SK-N-SH (cell line): ENCODE measurements at places on chromosomes 4 and X. TPM values are rescaled to one million over a fixed set of nuclear protein-coding genes. Genes with fewer than 3 reads are reported as not detected.

- no peak overlapping the region for H3K27ac ChIP-seq
- peaks cover 24% of the 10 kb centered on the region for H3K27me3 ChIP-seq
- H3K4me1 ChIP-seq, result no peaks in the 10 kb centered on the region
- peak; percentile 69 for DNase-seq
- H3K4me3 ChIP-seq, result no peak overlapping the region
Observed at GRCh38 chrX:153900831-153901752, 3.4 kb upstream of the AVPR2 start.

DNA sequence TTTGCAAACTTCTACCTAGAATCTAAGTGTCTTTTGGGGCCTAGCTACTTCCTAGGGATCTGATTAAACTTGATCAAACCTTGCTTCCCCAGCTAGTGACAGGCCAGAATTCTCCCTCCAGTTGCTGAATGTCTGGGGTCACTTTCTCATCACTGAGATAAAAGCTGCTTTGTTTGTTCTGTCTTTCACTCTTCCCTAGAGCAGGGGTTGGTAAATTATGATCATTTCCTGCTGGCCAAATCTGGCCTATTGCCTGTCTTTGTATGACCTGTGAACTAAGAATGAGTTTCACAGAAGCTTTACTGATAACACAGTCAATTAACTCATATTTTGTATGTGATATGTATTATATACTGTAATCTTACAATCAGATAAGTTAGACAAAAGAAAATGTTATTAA, 157.8 kb upstream of the AADAT start:
- H3K4me3 ChIP-seq, result no peak overlapping the region
- no peak overlapping the region for H3K27ac ChIP-seq
- H3K27me3 ChIP-seq, result no peaks in the 10 kb centered on the region
- no peak for DNase-seq

DNA sequence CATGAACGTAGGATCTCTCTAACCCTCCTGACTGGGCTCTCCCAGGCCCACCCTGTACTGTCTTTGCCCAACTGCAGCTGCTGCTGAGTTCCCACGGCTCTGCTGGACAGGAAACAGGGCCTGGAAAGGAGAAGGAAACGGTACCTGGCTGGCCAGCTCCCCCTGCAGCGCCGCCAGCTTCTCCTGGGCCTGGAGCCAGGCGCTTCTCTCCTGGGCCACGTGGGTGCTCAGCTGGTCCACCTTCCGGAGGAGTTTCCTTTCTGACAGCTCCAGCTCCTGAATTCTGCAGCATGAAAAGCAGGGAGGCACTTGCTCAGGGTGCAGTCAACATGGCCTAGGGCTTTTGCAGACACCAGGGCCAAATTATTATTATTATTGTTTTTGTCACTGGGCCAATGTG, 6.5 kb downstream of the C4orf50 start:
- no peaks in the 10 kb centered on the region for H3K36me3 ChIP-seq
- peak; percentile 73 for DNase-seq
- H3K4me1 ChIP-seq, result no peaks in the 10 kb centered on the region
- H3K4me3 ChIP-seq, result no peak overlapping the region
- no peak overlapping the region for H3K27ac ChIP-seq

DNA sequence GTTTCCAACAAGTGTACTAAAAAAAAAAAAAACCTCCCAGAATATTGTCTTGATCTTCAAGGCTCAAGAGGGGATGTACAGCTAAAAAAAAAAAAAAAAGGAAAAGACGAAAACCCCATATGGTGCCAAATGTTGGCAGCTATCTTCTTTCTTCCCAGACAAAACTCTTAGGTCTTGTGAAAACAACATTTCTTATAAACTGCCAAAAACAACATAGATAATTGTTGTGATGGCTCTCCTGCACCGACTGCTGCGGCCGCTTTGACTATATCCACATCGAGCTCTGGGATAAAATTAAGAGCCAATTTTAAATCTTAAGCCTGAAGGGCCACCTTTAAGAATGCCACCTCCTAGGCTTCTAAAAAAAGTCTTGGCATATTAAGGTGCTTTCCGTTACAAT, 23.5 kb downstream of the PDGFC start:
- H3K36me3 ChIP-seq, result no peaks in the 10 kb centered on the region
- no peak overlapping the region for H3K4me3 ChIP-seq
- no peak for DNase-seq
- H3K27ac ChIP-seq, result peak overlapping the region; percentile 43; the same call in 1 of the 2 replicates
- H3K4me1 ChIP-seq, result no peaks in the 10 kb centered on the region; the same call in 1 of the 2 replicates

- H3K4me1 ChIP-seq, result no peaks in the 10 kb centered on the region
- H3K27me3 ChIP-seq, result no peaks in the 10 kb centered on the region
- H3K27ac ChIP-seq, result no peak overlapping the region
- no peak for DNase-seq
- no peaks in the 10 kb centered on the region for H3K36me3 ChIP-seq
- H3K4me3 ChIP-seq, result no peak overlapping the region
Observed at GRCh38 chrX:31555506-31555905, 483.7 kb upstream of the FTHL17 start.

DNA sequence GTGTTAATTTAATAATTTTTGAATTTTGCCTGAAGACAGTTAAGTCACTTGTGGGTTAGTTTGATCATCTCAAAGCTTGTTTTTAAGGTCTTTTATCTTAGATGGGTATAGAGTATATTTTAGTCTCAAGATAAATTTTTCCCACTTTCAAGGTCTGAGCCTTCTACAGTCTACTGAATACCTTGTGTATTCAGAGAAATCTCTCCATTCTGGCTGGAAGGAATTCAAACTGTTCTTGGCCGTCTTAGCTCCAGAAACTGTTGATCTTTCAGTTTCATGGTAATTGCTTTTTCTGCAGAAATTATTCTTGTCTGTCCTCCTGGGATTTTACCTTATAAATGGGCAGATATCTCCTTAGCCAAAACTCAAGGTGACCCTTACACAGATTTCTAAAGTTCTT, 97.9 kb downstream of the GC start:
- DNase-seq, result no peak

Gene DCHS2
- not detected in 2 replicates for polyA plus RNA-seq

Gene GAGE12F
- not detected in 2 replicates for polyA plus RNA-seq

Gene TEC
- polyA plus RNA-seq, result 0.85 and 1.3 TPM in 2 replicates

- peaks cover 21% of the 10 kb centered on the region; the same call in 1 of the 2 replicates for H3K36me3 ChIP-seq
- no peaks in the 10 kb centered on the region; the same call in 1 of the 2 replicates for H3K4me1 ChIP-seq
- no peak overlapping the region for H3K27ac ChIP-seq
Observed at GRCh38 chrX:48945517-48946348, 11.7 kb downstream of the OTUD5 start.

GRCh38 chr4:40702800-40703151, 47.0 kb upstream of the NSUN7 start:
- H3K4me3 ChIP-seq, result no peak overlapping the region
- no peak for DNase-seq
- H3K27me3 ChIP-seq, result no peaks in the 10 kb centered on the region

Gene IL9R
- polyA plus RNA-seq, result 0.03 and 0.06 TPM in 2 replicates

- DNase-seq, result no peak
- H3K27ac ChIP-seq, result no peak overlapping the region
- H3K4me3 ChIP-seq, result no peak overlapping the region
- H3K27me3 ChIP-seq, result no peaks in the 10 kb centered on the region
Observed at GRCh38 chr4:1777822-1778641, 15.1 kb upstream of the FGFR3 start.

- DNase-seq, result no peak
- no peaks in the 10 kb centered on the region for H3K36me3 ChIP-seq
- no peaks in the 10 kb centered on the region for H3K27me3 ChIP-seq
Observed at GRCh38 chrX:35664833-35665232, 133.3 kb upstream of the MAGEB16 start.

Gene ADAD1
- not detected in 2 replicates for polyA plus RNA-seq

- no peak overlapping the region for H3K4me3 ChIP-seq
- no peaks in the 10 kb centered on the region for H3K36me3 ChIP-seq
- peaks cover 5% of the 10 kb centered on the region; the same call in 1 of the 2 replicates for H3K27me3 ChIP-seq
- no peak for DNase-seq
Observed at GRCh38 chrX:120739300-120739699, 109.4 kb upstream of the C1GALT1C1 start.

- DNase-seq, result peak; percentile 37
- no peaks in the 10 kb centered on the region; the same call in none of the 2 replicates for H3K4me1 ChIP-seq
- H3K27me3 ChIP-seq, result no peaks in the 10 kb centered on the region
- no peaks in the 10 kb centered on the region for H3K36me3 ChIP-seq
- H3K4me3 ChIP-seq, result no peak overlapping the region
- no peak overlapping the region for H3K27ac ChIP-seq
Observed at GRCh38 chr4:175435381-175435783, 376.7 kb downstream of the GPM6A start.

Gene CT45A1
- polyA plus RNA-seq, result not detected in 2 replicates

Gene CTAG1A
- polyA plus RNA-seq, result not detected in 2 replicates

DNA sequence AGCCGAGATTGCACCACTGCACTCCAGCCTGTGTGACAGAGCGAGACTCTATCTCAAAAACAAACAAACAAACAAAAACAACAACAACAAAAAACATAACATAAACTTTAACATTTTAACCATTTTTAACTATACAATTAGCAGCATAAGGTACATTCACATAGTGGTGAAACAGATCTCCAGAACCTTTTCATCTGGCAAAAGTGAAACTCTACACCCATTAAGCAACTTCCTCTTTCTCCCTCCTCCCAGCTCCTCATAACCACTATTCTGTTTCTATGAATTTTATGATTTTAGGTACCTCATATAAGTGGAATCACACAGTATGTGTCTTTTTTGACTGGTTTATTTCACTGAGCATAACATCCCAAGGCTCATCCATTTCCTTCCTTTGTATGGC, 103.6 kb downstream of the FAM13A start:
- no peak for DNase-seq
- H3K4me1 ChIP-seq, result no peaks in the 10 kb centered on the region
- no peaks in the 10 kb centered on the region for H3K27me3 ChIP-seq
- H3K36me3 ChIP-seq, result no peaks in the 10 kb centered on the region
- no peak overlapping the region for H3K4me3 ChIP-seq

DNA sequence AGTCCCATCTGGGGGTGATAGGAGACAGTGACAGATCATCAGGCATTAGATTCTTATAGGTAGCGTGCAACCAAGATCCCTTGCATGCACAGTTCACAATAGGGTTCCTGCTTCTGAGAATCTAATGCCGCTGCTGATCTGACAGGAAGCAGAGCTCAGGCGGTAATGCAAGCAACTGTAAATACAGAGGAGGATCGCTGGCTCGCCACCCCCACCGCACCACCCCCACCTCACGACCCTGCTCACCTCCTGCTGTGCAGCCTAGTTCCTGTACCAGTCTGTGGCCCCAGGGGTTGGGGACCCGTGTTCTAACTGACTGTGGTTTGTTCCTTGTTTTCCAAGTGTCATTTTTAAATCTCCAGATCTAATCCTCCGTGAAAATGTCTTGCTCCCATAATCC, 89.0 kb upstream of the MAPK10 start:
- peaks cover 11% of the 10 kb centered on the region; the same call in 1 of the 2 replicates for H3K4me1 ChIP-seq
- H3K27ac ChIP-seq, result no peak overlapping the region
- no peaks in the 10 kb centered on the region for H3K36me3 ChIP-seq

DNA sequence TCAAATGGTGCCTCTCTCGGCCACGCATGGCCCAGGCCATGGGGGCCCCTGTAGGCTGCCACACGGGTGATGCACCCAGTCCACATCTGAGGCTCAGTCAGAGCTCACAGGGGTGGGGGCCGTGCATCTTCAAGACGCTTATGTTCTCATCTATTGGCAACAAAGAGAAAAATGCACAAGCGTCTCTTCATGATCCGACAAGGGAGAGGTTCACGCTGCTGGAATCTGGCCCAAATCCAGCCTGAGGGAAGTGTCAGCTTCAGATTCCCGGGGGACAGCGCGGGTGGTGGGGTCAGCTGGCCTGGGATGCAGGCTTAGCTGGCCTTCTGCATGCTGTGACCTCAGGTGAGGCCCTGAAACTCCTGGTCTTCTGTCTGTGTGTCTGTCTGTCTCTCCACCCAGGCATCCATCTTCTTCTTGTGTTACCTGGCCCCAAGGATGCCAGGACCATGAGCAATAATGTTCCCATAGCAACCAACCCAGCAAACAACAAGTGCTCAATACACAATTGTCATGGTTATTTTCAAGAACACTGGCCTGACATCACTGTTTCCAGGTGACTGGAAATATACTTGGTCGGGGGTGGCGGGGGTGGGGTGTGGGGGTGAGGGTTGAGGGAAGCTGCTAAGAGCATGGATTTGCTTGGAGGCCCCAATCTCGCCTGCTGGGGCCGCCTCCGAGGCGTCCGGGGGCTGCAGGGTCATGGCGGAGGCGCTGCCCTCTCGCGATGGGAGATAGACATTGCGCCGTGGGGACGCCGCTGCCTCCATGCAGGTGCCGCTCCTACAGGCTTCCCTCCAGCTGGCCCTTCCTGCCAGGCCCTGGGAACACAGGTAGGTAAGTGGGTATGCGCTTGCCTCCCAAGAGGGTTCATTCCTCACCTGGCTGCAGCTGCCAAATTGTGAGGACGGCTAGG, 48.3 kb downstream of the ABLIM2 start:
- no peak for DNase-seq
- H3K36me3 ChIP-seq, result no peaks in the 10 kb centered on the region
- no peak overlapping the region for H3K27ac ChIP-seq
- no peaks in the 10 kb centered on the region for H3K27me3 ChIP-seq
- no peak overlapping the region for H3K4me3 ChIP-seq
- H3K4me1 ChIP-seq, result no peaks in the 10 kb centered on the region

DNA sequence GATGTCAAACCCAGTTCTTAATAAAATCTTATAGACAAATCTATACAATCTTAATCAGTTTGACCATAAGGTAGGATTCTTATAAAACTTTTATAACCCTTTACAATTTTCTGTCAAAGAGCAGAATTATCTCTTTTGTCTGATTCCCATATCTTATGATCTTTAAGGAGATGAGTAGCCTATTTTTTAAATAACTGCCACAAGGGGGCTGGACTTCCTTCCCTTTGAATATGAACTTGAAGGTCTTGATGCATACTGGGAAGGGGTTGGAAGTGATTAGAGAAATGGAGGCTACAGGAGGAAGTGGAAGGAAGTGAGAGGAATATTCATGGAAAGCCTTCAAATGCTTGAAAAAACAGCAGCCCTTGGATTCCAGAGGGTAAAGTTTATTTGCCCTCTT, 111.1 kb downstream of the APOOL start:
- no peaks in the 10 kb centered on the region for H3K36me3 ChIP-seq
- H3K4me1 ChIP-seq, result no peaks in the 10 kb centered on the region
- H3K4me3 ChIP-seq, result no peak overlapping the region
- DNase-seq, result no peak
- H3K27me3 ChIP-seq, result no peaks in the 10 kb centered on the region; the same call in 1 of the 2 replicates

DNA sequence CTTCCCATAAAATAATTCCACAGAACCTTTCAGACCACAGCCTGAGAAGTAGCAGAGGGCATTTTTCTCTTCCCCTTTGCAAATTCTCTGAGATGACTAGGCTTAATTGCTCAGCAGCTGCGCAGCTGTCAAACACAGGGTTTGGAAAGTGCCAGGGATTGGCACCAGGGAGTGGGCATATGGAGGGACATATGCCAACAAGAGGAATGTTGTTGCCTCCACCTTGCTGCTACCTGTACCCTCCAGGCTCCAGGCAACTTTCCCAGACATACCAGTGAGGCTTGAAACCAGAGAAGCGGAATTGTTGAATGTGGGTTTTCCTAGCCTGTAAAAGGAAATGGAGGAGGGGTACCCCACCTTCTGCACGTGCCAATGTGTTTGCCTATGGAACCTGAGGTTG, 256.2 kb upstream of the GPR101 start:
- no peak for DNase-seq
- no peak overlapping the region for H3K4me3 ChIP-seq
- no peaks in the 10 kb centered on the region for H3K27me3 ChIP-seq
- H3K36me3 ChIP-seq, result no peaks in the 10 kb centered on the region
- H3K4me1 ChIP-seq, result no peaks in the 10 kb centered on the region
- no peak overlapping the region for H3K27ac ChIP-seq
